ENCODE measurements at places on chromosomes 1 and 21.

- DNase-seq: no peak
Observed at GRCh38 chr1:70556541-70556940, 145.5 kb downstream of the CTH start.

DNA sequence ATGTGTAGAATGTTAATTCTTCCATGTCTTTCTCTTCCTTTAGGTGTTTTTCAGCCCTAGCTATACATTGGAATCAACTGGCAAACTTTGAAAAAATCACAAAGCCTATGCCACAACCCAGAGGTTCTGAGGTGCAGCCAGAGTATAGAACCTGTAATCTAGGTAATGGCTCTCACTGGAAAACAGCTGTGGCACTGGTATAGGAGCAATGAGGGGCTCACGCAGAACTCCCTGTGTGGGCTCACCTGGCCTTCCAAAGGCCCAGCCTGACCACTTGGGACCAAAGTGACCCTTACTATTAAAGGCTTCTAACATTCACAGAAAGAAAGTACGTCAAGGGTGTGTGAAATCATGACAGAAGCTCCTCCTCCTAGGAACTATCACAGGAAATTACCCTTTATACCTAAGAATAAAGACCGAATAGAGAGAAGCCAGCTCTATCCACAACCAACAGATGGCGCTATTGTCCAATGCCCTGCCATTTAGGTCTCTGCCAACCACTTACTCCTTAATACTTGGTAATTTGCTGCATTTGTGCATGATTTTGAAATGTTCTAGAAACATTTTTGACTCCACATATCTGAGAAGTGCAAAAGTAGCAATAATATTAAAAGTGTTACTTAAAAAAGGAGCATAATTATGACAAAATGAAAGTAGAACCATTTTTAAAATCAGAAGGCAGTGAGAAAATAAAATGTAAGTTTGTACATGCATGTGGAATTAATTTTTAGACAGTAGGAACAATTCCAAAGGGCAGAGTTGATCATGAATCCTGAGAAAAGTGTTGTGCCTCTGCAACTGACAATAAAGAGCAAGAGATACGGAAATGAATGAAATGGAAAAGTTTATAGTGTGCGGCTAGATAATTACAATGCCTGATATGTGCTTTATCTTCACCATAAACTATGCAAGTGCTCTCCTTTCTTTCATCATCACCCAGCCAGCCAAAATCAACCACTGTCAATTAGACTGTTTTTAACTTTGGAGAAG is 93.1 kb upstream of the HAO2 start:
- peak; percentile 57 for DNase-seq

DNA sequence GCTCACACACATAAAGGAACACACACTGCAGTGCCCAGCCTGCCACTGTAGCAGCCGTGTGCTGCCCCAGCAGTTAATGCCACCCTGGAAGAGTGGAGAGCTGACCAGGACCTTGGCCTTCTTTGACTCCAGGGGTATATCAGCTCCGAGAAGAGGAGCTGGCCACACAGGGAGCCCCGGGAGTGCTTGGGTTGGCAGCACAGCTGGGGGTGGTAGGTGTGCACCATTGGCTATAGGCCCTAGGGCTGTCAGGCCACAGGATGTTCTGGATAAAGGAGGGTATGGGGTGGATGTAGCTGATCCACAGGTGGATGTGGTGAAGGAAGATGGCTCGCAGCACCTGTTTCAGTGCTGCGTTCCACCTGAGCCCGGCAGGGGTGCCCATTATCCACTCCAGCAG is 640.5 kb downstream of the PLPP3 start:
- DNase-seq: no peak

DNA sequence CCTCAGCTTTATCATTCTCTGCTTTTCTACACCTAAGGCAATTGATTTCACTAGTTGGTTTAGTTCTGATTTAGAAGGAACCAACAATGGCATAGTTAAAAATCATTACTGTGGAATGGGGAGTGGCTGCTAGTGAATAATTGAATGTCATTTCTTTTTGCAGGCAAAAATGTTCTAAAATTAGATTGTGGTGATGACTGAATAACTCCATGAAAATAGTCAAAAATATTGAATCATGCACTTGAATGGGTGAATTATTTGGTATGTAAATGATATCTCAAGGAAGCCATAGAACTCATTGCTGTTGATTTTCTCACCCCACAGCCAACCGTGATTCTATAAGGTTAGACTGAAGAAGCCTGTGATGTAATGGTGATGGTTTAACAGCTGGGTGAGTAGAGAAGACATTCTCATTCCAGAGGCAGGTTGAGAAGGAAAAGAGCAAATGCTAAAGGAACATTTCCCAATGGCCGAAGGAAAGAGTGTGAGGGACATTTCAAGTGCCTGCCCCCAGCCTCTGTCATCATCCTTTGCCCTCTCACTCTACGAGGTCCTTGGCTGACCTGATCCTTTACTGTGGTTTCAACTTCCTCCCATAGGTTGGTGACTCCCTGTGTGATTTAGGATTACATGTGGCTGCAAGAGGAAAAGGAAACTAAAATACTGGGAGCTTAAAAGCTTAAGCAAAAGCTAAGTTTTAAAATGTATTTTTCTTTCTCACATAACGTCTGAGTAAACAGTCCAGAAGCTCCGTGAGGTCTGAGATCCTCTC is 12.5 kb downstream of the OVAAL start:
- DNase-seq: peak; percentile 11

GRCh38 chr1:52355847-52356505 is 10.0 kb downstream of the CC2D1B start:
- DNase-seq: no peak

Data from NB4 (cell line).